T-helper 2 cell treated with Interferon-gamma antibody and Interleukin-4, amounts not matched to agents 5 μg/mL and 100 μg/mL, for 36 hours (primary cell): ENCODE measurements at places on chromosomes 2 and 18.
A peak's percentile ranks its signal among the peaks of the same experiment; 100 is the strongest.

GRCh38 chr2:54638103-54638502, 85.4 kb upstream of the EML6 start:
- DNase-seq: no peak

GRCh38 chr2:215797676-215798075, 215.7 kb downstream of the MREG start:
- no peak for DNase-seq

DNA sequence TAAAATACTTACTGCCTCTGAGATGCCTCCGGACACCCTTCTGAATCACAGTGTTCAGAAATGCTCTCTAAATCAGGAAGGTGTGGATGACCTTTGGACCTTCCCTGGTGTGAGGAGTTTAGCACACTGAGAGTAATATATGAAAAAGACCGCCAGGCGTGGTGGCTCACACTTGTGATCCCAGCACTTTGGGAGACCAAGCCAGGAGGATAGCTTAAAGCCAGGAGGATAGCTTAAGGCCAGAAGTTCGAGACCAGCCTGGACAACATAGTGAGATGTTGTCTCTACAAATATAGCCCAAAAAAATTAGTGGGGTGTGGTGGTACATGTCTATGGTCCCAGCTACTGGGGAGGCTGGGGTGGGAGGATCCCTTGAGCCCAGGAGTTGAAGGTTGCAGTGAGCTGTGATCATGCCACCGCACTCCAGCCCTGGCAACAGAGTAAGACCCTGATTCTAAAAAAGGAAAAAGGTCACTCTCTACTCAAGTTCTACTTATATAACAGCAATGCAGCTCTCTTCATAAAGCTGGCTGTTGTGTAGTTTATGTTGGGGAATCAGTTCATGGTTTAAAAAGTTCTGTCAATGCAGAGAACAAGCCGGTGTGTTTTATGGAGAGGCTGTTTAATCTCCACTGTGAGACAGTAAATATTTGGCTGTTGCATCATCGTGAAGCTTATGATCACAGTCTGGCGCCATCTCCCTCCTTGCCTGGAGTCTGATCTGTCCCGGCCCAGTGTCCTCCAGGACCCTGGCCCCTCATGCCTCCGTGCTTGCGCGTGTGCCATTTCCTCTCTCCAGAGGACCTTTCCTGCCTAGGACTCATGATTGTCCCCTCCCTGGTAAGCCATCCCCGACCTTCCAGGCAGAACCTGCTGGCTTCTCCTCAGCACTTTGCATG, 184.5 kb downstream of the FAM210A start:
- DNase-seq: no peak

GRCh38 chr2:125516496-125517109, 1139.4 kb upstream of the GYPC start:
- DNase-seq: no peak

GRCh38 chr2:123101434-123101833, 923.7 kb upstream of the CNTNAP5 start:
- DNase-seq: no peak

DNA sequence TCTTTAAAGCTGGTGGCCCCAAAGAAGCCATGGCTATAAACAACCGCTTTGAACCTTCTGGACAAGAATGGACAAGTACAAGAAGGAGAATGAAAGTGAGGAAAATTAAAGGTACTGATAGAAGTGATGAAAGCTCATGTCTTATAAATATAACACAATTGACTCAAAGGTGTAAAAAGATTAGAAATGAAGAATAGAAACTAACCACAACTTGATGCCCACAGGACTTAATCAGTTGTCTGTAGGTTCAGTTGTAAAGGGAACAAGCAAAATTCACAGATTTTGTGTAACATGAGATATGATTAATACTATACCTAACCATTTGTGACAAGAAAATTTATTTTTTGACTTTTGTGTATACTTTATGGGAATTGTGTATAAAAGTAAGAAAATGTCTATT, 135.7 kb downstream of the NUP35 start:
- no peak for DNase-seq

DNA sequence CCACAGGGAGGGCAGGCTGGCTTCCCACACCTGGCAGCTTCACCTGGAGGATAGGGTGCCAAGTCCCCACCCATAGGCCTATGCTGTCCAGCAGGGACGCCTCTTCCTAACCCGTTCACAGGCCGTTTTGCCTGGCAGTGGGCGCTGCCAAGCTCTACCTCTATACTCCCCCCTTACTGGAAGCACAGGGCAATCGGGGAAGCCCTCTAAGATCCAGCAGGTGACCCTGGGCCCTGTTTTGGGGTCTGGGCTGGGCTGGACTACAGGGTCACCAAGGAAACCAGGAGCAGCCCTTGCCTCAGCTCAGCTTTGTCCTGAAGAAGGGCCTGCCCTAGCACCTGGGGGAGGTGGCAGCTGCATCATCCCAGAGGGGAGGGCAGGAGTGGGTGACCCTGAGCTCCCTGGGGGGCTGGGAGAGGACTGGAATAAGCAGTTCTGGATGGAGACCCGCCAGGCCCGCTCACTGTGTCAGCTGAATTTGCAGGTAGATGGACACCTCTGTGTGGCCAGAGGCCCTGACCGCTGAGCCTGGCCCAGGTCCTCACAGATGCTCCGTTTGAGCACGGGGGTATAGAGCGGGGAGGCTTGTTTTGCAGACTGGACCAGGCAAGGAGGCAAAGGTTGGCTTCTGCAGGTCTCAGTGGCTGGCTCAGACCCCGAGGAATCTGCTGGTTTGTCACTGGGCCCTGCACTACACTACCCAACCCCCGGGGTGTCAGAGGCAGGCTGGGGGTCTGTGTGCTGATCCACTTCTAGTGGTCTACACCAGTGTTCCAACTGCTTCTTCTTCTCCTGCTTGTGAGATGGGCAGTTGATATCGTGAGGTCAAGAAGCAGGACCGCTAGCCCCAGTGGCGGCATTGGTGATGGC, 163.1 kb downstream of the ASB1 start:
- no peak for DNase-seq

DNA sequence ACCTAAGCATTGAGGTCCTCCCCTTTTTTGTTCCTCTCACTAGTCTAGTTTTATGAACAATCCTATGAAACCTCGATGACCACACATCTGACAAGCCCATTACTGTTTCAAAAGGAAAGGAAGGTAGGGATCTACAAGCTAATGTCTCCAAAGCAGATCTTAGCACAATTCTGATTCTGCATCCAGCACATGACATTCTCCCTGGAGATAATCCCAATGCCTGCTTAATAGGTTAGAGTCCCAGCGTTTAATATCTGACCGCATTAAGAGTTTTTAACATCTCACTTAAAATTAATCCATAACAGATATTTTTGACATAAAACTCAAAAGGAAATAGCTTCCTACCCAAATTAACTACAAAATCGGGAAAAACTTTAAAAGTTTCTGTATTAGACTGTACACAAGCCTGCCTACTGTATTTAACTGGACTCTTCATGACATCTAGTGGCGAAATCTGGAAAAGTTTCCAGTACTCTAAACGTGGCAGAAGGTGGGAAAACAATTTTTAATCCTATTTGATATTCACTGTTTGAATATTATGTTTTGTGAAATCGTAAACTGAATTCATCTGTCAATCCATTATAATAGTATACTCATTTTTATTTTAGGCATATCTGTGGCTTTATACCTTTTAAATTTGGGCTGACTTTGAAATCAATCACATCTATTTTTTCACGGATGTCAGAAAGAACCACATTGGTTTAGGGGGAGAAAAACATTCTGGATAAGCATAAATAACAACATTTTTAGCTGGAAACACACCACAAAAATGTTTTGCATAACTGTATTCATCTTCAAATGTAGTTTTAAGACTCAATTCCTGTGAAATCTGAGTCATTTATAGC, 62.4 kb downstream of the TXNL1 start:
- DNase-seq: no peak

DNA sequence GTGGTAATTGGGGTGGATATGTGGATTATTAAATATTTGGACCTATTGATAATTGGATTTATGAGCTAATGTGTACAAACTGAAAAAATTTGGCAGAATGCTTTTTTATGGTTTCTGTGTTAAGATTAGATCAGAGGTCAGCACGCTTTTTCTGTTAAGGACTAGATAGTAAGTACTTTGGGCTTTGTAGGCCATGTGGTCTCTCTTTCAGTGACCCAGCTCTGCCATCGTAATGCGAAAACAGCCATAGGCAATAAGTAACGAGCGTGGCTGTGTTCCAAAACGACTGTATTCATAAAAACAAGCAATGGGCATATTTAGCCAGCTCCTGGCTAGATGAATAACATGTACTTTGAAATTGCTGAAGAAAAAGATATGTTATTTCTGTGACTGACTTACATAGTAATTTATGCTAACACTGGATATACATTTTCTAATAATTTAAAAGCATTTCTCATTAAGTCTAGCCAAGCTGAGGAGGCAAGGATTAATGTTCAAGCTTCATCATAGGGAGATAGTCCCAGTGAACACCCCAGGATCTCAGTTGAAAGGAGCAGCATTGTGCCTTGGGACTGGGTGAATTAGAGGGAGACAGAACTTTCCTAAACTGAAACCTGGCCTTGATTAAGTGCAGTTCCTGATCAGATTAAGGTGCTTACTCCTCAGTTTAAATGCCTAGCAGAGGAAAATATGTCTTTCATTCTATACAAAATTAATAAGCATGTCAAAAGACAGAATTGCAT, 20.0 kb downstream of the CCDC138 start:
- DNase-seq: no peak

DNA sequence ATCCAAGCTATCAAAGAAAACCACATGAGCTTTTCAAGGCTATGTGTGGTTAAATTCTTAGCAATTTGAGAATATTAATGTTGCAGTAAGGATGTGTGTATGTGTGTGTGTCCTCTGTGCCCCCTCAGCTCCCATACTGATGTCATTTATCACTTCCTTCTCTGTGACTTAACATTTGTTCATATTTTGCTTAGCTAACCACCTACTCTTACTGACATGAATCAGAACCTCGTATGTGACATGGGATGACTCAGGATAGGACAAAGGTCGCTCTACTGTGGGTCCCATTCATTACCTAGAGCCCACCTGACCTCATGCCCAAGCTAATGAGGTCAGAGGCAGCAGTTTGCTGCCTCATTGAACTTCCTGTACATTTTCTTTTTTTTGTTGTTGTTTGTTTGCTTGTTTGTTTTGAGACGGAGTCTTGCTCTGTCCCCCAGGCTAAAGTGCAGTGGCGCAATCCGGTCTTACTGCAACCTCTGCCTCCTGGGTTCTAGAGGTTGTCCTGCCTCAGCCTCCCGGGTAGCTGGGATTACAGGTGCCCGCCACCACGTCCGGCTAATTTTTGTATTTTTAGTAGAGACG, 36.3 kb downstream of the MOGAT1 start:
- peak; percentile 27 for DNase-seq

DNA sequence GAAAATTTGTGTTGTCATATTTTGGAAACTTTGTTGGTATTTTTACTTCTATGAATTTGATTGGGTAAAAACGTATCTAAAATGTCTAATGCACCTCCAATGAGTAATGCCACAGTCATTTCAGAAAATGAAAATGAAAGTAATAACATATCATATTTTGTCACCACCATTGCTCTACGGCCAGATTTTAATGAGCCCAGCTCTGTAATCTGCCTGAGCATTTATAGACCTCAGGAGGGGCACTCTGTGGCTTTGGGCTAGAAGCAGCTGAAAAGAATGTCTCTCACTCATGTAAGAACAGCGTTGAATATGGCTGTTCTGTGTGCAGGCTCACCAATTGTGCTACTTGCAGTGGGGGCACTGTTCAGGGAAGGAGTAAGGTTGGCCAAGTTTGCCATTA, 32.7 kb upstream of the ABCA12 start:
- DNase-seq: no peak

DNA sequence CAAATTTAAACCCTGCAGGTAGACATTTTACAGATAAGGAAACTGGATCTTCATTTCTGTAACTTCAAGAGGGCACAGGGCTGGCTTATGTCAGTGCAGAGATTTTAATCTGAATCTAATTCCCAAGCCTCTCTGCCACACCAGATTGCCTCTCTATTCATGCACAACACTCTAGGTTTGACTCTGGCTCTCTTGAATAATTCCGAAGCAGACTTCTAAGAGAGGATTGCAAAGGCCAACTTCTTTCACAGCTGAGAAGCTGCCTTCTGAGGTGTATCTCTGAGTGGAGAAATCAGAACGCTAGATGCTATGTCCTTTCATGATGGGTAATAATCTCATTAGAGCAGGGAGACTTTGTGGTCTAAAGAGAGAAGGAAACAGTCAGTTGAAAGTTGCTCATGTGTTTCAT, 20.1 kb upstream of the MGAT5 start:
- DNase-seq: no peak

GRCh38 chr2:72031346-72032110, 116.1 kb downstream of the CYP26B1 start:
- no peak for DNase-seq

GRCh38 chr2:98891591-98891990, 44.4 kb downstream of the CRACDL start:
- no peak for DNase-seq

GRCh38 chr2:191675807-191676721, 1.9 kb upstream of the NABP1 start:
- DNase-seq: peak; percentile 64

DNA sequence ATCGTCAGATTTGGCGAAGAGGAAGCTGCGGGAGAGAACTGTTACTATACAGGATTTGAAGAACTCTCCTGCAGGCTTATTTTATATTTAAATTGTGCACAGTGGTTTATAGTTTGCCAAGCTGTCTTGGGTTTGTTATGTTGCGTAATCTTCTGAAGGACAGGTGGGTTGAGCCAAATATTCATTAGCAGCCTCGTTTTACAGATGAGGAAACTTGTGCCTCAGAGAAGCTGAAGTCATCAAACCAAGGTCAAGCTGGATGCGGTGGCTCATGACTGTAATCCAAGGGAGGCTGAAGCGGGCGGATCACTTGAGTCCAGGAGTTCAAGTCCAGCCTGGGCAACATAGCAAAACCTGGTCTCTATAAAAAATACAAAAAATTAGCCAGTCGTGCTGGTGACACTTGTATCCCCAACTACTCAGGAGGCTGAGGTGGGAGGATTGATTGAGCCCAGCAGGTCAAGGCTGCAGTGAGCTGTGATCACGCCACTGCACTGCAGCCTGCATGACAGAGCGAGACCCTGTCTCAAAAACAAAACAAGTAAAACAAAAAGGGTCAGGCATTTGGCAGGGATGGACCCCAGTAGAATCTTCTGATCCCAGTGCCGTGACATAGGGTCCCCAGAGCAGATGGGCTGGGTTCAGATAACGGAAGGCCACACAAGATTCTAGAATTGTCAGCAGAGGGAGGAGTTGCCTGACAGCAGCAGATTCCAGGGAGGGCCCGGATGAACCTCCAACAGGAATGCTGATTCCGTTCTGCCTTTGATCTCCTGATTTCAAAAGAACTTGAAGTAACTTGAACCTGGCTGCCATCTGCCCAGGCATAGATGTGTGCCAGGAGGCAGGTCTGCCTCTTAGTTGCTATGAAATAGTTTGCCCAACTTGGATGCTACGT, 50.6 kb downstream of the SH3BP4 start:
- DNase-seq: no peak

- no peak for DNase-seq
Observed at GRCh38 chr2:76170009-76170384, 459.3 kb upstream of the GCFC2 start.

GRCh38 chr2:203870481-203870880, 2.9 kb downstream of the CTLA4 start:
- DNase-seq: no peak
